ENCODE measurements at places on chromosomes 1 and 21.

DNA sequence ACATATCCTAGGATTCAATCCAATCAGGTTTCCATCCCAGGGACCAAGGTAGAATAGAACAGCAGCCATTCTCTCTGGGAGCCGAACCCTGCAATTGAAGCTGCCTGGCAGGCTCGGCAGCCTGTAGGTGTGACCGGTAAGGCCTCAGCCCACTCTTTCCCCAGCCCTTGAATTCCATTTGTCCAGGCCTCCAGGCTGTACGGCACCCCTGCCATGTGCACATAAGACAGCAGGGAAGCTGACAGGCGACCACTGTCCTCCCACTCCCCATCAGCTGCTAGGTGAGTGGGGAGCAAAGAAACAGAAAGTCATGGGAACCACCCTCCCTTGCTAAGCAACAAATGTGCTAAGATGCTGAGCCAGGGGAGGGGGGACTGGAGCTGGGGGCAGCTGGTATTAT lies 23.0 kb downstream of the OPTC start:
- DNase-seq, result no peak

DNA sequence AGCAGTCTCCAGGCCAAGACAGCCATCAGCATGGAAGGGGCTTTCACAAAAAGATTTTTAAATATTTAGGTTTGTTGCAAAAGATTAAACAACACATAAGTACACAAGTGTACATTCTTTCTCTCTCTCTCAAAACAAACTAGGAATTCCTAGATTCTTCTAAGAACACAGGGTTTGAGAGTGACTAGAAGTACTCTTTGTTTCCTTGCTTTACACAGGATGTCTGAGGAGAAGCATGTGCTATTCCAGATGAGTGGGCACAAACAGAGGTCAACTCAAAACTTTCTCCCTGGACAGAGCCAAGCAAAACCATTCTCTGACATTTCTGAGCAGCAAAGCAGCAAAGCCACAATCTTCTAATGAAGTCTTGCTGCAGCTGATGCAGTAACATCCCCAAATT lies 210.6 kb upstream of the HOOK1 start:
- no peak for DNase-seq

- no peak for DNase-seq
Measured at GRCh38 chr21:44902268-44903049, 18.2 kb downstream of the ITGB2 start.

GRCh38 chr1:104248385-104248784 lies 498.7 kb downstream of the AMY1C start:
- DNase-seq, result no peak

GRCh38 chr1:151210830-151211229 lies 12.5 kb downstream of the PIP5K1A start:
- DNase-seq, result no peak

DNA sequence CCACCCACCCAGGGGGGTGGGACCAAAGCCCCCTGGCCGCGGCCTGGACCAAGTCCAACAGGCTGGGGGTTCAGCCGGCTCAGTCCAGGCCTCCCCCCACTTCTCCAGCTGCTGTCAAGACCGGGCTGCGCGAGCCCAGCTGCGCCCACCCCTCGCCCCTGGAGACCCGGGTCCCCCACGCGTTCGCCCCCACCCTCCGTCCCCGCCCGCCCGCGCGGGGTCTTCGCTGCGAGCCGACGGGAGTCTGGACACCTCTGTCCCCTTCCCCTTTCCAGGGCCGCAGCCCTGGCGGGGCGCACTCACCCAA lies 253 bp downstream of the RAP1GAP start:
- no peak for DNase-seq

- DNase-seq, result no peak
Measured at GRCh38 chr1:203592156-203592555, 34.5 kb upstream of the ATP2B4 start.

DNA sequence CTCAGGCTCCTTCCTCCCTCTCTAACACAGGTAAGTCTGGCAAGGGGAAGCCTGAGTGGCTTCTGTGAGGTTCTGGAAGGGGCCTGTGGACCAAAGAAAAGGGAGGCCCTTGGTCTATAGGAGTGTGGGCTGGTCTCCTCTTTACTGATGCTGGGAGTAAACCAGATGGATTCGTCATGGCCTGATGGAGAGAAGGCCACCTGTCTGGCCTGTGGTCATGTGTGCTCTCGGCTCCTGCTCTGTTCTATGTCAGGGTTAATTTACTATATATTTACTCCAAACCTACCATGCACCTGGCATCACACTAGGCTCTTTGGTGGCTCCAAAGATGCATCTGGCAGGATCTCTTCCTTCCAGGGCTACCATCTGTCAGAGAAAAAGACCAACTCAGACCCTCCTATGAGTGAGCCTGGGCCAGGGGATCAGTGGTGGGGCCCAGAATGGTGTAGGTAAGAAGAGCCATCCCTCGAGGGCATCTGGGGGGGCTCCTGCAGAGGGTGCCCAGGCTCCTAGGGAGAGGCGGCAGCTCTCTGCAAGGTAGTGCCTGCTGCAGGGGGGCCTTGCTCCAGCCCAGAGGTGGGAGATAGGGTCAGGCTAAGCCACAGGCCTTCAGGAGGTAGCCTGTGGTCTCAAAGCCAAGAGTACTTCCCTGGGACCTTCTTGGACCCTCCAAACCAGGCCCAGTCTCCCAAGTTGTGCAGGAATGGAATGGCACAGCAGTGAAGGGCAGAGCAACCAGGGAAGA lies 68.2 kb upstream of the SELENON start:
- DNase-seq, result peak; percentile 14

GRCh38 chr1:66929146-66929688 lies 4.4 kb downstream of the MIER1 start:
- no peak for DNase-seq

- DNase-seq, result no peak
Measured at GRCh38 chr1:88803444-88803843, 87.9 kb downstream of the GTF2B start.

DNA sequence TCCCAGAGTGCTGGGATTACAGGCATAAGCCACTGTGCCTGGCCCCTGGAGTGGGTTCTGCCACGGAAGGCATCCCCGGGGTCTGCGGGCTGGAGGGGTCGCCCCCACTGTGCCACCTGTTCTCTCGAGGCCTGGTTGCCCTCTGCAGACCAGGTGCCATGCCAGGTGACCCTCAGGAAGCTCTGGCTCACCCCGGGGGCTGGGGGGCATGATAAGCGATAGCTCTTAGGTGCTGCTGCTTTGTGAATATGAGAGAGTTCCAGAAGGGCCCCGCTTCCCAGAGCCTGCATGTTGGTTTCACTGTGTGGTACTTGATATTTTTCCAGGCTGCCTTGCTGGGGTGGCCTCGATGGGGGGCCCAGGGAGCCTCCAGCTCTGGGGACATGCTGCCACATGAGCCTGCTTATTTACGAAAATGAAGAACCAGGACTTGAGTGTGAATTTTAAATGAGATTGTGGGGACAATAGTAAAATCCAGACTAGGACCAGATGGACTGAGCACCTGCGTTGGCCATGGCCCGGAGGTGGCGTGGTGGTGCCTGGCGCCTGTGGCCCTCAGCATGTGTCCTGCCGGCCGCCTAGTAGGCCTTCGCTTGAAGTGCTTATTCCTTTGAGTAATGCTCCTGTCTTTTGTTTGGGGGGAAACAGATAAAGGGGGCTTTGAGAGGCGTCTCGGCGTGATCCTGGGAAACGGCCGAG lies 7.3 kb downstream of the SKI start:
- DNase-seq, result no peak

GRCh38 chr1:8915446-8915845 lies 30.2 kb upstream of the CA6 start:
- DNase-seq, result no peak

GRCh38 chr1:19057182-19057779 lies 100.8 kb upstream of the IFFO2 start:
- DNase-seq, result no peak

DNA sequence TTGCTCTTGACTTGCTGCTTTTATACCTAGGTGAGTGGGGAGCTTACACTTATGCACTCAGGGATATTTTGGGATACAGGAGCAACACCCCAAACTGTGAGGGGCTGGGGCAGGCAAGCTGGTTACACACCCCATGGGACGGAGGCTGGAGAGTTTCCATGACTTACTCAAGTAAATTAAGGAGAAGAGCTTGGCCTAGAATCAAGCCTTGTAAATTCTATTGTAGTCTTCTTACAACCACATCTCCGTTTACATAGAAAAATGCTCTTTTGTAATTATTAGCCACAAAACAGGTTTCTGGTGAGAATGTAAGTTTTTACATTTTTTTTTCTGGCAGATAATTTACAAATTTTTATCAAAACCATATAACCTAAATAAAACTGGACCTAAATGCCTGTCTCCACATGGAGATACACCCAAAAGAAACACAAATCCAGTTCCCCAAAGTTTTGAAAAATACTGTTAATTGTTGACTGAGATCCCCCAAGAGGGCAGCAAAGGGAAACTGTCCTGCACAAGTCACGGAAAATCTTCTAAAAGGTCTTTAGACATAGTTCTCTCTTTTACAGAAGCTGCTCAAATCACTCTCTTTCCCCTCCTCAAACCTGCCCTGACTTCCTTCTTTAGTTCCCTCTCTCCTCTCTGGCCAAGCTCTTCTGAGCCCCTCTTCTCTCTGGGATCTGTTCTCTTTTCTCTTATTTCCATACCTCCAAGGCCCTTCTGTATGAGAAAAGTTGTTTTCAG lies 134.0 kb downstream of the HIVEP3 start:
- no peak for DNase-seq

Measured in NAMALWA (cell line).